ENCODE measurements at places on chromosomes 3 and 15. TPM values are rescaled to one million over a fixed set of nuclear protein-coding genes. Genes with fewer than 3 reads are reported as not detected.

DNA sequence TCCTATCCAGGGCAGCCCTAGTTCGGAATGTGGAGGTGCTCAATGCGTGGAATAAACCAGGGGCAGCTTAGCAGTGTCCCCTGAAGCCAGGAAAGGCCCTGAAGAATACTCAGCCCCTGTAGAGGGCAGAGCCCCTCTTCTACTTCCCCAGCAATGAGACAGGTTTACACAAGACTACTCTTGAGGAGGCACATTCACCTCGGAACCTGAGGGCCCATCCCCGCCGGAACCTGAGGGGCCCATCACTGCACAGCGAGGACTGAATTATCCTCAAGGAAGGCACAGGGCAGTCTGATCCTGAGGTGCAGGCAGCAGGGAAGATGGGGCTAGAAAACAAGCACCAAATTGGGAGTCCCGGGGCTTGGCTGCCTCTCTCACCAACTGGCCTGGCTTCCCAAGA, 22.2 kb downstream of the CCDC13 start:
- DNase-seq, result no peak

DNA sequence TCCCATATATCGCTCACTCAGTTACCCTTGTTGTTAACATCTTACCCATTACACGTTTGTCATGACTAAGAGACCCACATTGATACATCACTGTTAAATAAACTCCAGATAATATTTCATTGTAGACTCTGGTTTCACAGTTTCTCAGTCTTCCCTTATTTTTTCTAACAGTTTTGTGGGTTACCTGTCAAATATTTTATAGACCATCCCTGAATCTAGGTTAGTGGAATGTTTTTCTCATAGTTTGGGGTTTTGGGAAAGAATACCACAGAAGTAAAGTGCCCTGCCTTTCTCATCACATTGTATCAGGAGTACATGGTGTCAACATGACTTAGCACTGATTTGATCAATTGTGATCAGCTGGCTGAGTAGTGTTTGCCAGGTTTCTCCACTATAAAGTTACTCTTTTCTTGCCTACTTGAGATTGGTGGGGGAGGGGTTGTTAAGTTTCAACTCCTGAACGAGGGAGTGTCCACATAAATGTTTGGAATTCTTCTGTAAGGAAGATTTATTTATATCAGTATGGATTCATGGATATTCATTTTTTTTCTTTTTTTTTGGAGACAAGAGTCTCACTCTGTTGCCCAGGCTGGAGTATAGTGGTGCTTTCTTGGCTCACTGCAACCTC, 25.9 kb downstream of the RNF111 start:
- DNase-seq, result no peak

DNA sequence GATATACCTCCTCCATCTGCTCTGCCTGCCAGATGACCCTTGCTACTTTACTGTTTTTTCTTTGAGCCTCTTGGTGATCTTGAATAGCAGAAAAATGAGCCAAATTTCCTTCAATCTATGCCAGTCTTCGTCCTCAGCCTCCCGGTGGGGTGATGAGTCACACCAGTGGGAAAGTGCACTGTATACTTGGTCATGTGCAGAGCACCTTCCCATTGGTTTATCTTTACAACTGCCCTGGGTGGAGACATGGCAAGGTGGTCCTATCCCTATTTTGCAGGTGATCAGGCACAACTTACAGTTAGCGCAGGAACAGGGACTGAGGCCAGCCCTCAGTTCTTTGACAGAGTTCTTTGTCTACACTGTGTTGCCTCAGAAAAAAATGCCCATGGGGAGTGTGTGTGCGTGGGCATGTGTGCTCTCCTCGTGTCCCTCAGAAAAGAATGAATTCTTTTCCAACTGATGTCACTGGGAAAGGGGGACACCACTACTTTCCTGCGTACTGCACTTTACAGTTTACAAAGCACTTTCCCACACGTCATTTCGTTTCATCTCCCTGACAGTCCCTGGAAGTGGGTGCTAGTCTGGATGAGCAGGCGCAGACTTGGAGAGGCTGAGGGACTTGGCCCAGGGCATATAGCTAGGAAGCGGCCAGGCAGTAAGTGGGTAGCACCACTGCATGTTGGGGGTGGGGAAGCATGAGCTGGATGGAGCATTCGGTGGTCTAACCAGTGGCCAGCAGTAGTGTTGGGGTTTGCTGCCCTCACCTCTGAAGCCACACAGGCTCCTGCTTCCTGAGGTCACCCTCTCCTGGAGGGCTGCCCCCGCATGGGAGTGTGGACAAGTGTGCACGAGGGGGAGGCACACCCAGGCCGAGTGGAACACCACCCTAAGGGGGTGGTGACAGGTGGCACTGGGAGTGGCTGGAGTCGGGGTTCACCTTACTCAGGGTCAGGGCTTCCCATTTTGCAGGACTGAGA, 24.1 kb downstream of the SMAD3 start:
- DNase-seq, result no peak

Gene C15orf62
- total RNA-seq, result 0.26 TPM
